ENCODE measurements at places on chromosomes 7 and 10.

DNA sequence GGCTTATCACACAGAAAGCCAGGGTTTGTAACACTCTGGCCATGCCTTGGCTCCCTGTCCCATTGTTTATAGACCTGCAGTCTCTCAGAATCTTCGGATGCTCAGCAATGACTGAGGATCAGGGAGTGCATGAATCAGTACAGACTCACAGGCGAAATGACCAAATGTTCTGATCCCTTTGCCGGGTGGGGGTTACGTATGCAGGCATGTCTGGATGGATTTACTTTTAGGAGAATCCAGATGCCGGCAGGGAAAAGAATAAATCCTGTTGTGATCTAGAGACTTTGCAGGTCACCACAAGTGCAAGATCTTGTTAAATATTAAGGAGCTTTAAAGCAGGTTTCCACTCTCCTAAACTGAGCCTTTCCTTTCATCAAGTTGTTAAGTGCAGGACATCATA lies 149.5 kb downstream of the SFMBT2 start:
- no peak for DNase-seq

DNA sequence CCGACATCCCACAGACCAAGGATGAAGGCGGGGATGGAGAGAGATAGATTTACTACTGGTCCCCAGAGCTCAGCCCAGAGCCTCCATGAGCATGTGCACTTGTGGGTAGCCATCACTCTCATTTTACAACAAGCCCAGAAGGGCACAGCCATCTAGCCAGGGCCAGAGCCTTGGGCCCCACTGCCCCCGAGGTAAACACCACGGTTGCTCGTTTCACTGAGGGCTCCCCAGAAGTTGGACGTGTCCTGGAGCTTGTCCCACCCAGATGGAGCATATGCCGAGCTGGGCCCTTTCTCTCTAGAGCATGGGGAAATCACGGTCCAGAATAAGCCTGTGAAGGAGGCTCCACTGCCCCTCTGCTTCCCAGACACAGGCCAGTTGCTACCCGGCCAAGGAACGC lies 9.0 kb upstream of the TMEM120A start:
- DNase-seq = no peak

GRCh38 chr7:109462171-109462570 lies 892.5 kb downstream of the DNAJB9 start:
- DNase-seq = no peak

- no peak for DNase-seq
These were observed 4.1 kb downstream of the KCNIP2 start for GRCh38 chr10:101839416-101840063.

DNA sequence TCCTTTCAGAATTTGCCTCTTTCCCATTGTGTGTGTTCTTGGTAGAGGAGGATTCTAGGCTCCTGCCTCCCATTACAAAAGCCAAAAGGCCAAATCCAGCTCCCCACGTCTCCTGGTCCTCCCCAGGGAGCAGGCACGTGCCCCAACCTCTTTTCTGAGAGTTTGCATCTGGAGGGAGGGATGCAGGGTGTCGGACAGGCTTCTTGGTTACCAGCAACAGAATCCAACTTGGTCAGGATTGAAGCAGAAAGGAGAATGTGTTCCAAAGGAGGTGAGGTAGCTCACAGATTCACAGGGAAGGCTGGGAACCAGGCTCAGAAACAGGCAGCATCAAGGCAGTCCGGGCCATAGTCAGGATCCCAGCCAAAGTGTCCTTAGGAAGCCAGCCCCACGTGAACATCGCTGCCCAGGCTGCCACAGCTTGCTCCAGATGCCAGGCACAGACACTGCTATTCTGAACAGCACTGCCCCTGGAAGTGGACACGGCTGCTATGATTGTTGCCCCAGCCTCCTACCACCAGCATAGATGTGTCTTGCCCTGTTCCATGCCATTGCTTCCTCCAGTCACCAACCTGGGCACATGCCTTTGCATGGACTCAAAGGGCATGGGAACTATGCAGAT lies 264.2 kb upstream of the ZMIZ1 start:
- no peak for DNase-seq

DNA sequence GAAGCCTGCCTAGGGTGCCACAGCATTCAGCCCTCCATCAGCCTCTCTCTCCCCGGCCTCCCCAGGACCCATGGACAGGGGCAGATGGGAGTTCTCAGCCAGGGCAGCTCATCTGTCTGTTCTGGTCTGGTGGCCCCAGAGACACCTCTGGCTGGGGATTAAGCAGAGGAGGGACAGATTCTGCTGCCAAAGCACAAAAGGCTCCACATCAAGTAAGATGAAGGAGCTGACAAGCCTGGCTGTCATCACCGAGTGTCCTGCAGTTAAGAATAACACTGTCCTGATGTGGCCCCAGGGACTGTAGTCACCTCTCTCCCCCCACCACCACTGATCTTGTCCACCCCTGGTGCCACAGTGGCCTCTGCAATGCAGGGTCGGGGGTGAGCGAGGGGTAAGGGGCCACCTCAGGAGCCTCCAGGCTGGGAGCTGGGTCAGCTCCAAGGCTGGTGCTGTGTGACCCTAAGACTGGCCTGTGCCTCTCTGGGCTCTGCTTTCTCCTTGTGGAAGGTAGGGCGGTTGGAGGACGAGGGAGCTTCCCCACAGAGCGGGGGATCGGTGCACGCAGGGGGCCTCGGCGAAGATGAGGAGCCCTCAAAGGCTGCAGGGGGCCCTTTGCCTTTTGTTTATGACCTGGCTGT lies 18.7 kb downstream of the C10orf105 start:
- no peak for DNase-seq

- no peak for DNase-seq
These were observed 9.3 kb upstream of the CRCP start for GRCh38 chr7:66105263-66105748.

GRCh38 chr10:6236349-6237198 lies 33.8 kb downstream of the PFKFB3 start:
- no peak for DNase-seq

- DNase-seq = no peak
These were observed 53.2 kb upstream of the TFEC start for GRCh38 chr7:116083796-116084195.

DNA sequence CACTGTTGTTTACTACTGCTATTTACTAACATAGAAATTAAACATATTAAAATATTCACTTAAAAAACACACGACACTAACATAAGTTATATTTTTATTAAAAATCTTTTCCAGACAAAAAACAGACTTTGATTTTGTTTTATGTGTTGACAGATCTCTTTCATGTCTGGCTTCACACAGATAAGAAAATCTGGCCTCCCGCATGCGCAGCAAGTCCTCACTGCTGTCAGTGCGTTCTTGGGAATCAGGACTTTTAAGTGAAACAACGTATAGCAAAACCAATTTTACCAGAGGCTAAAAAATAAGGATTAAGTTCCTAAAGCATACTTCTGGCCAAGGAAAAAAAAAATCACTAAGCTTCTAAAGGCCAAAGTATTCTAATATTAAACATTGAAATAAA lies 1.2 kb upstream of the IDI1 start:
- no peak for DNase-seq

- DNase-seq = peak; percentile 17
These were observed 178.4 kb upstream of the TARP start for GRCh38 chr7:38451840-38452239.

GRCh38 chr7:70470746-70471145 lies 661.2 kb upstream of the GALNT17 start:
- peak; percentile 19 for DNase-seq

DNA sequence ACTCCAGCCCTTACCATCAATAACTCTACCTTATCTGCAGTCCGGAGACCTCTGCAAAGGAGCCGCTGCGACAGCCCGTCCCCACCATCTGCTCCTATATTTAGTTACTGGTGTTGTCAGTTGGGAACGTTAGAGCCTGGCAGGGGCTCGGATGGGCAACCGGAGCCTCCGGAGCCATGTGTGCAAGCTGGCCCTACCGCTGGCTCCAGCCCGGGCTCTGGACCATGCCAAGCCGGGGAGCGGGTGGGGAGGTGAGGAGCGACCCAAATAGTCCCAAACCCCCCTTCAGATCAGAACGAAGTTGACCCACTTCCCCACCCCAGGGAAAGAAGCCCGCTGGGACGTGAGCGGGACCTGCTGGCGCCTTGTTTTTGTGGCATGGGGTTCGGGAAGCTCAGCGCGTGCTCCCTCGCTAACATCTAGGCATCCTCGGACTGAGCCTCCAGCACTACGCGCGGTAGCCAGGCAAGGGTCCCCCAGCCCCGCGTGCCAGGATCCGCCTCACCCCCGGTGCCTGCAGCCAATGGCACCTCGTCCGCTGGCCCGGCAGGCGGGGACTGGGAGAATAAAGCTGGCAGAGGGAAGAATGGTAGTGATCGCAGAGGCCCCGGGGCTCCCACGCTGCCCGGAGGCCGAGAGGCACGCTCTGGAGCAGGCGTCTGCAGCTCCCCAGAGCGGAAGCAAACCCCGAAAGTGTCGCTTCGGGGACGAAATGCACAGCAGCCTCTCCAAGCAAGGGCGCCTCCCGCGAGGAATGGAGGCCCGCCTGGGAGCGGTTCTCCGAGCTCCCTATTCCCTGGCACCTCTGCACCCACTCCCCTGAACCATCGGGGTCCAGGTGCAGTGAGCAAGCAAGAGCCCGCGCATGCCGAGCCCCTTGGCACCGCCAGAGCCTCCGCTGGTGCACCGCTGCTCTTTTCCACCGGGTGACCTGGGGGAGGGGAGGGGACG lies 679 bp downstream of the LRRC20 start:
- no peak for DNase-seq

DNA sequence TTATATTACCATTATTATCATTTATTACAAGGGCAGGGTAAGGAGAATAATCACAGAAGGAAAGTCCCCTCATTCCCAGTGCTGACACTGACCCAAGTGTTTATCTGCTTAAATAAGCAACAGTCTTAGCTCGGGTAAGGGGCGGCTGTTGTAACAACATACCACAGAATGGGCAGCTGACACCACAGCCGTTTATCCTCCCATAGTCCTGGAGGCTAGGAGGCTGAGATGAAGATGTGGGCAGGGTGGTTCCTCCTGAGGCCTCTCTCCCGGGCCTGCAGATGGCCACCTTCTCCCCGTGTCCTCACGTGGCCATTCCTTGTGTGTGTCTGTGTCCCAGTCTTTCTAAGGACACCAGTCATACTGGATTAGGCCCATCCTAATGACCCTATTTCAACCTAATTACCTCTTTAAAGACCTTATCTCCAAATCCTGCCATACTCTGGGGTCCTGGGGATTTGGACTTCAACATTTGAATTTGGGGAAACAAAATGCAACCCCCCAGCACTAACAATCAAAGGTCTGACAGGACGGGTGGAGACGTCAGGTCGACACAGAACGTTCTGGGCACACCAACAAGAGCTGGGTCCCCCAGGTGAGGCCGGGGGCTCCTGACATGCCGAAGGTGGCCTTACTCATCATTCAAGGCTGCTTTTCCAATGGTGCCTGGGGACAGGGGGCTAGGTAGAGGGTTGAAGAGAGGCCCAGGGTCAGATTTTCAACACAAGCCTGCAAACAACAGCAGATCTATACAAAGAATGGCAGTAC lies 93.5 kb downstream of the TNS3 start:
- no peak for DNase-seq

- DNase-seq = no peak
These were observed 68.6 kb downstream of the INSYN2A start for GRCh38 chr10:127127822-127128221.

DNA sequence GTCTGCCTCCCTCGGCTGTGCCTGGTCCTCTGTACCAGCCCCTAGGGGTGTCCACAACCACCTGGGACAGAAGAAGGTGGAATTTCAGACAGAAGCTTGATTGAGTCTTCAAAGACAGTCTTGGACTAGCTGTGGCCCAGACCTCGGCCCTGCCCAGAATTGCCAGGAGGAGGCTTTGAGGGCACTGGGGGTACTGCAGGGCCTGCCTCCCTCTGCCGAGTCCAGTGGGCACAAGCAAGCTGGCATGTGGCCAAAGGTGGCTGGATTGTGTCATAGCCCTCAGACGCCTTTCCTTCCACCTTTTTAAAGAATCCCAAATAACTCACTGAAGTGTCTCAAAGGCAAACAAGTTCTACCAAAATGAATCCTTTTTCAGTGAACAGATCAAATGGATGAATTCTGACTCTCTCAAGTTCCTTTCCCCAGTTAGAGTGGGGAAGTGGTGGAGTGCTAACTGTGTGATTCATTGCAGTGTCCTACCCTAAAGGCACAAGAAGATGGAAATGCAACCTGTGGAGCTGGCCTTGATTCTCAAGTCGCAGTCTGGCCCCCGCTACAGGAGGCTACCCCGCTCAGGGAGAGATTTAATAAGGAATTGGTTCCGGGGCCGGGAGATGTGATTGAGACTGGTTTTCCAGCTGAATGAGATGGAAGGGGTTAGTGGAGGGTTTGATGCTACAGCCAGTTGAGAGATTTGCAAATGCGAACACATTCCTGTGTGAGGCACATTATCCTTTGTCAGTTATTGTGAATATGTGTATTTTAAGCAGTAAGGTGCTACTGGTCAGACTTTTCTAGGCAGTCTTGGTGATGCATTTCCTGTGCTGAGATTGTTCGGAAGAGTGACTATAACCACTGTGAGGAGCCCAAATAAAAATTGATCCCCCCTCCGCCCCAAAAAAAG lies 28.8 kb upstream of the SLC26A4 start:
- DNase-seq = no peak

DNA sequence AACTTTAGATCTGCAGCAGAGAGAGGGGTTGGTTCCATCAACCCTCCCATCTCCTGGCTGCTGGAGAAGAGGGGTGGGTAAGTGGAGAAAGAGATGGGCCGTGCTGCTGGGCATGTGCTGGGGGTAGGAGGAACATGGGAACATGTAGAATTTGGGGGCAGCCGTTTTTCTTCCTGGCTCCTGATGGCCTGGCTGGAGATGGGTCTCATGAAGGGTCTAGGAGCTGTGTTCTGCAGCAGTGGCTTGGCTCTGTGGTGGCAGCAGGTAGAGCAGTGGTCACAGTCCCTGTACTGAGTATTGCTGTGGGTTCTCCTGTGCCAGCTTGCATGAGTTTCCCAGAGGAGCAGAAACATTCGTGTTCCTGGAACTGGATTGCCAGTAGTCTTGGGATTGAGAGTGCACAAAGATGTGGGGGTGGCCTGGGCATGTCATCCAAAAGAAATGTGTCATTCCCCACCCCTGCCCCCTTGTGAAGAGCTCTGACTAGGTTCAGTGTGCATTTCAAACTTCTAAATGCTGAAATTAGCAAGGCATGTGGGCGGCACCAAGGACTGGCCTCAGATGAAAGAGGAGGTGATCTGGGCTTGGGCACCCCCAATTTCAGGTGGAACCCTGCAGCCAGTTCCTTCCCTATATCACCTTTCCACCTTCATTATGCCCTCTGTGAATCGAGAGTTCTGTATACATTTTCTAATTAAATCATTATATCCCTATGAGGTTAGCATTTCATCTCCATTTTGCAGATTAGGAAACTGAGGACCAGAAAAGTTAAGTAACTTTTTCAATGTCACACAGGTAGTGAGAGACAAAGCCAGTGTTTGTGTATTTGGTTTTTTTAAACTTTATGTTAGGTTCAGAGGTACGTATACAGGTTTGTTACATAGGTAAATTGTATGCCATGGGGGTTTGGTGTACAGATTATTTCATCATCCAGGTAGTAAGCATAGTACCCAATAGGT lies 2.1 kb downstream of the CHST3 start:
- peak; percentile 36 for DNase-seq

- no peak for DNase-seq
These were observed 7.6 kb upstream of the BAG3 start for GRCh38 chr10:119643306-119644204.

DNA sequence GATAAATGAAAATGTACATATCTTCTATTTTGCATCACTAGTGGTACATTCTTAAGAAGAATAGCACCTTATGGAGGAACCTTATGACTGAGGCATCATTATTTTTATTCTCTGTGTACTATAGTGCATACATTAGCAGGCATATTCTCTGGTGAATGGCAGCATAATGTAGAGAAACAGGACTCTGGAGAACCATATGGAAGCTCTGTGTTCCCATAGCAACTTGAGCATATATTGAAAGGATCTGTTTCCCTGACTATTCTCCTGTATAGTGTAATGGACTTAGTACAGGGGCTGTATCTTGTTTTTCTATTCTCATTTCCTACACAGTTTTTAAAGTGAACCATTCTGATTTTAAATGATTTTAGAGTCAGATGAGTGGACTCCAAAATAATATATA lies 128.4 kb upstream of the SMIM30 start:
- DNase-seq = no peak

Data from kidney capillary endothelial cell (primary cell).